ENCODE measurements at places on chromosomes 1 and 21. TPM values are rescaled to one million over a fixed set of nuclear protein-coding genes. Genes with fewer than 3 reads are reported as not detected.

The ZNF695 gene
- total RNA-seq, result 1.1 TPM

The GBP5 gene
- 3.1 TPM for total RNA-seq

GRCh38 chr1:115355069-115355468 is 17.0 kb upstream of the NGF start:
- no peaks in the 10 kb centered on the region for H3K36me3 ChIP-seq
- no peak for DNase-seq
- H3K4me1 ChIP-seq, result no peaks in the 10 kb centered on the region
- no peaks in the 10 kb centered on the region for H3K27me3 ChIP-seq
- no peak overlapping the region for H3K27ac ChIP-seq

GRCh38 chr1:9724706-9725476 is 73.4 kb downstream of the PIK3CD start:
- H3K27me3 ChIP-seq, result no peaks in the 10 kb centered on the region
- H3K4me1 ChIP-seq, result no peaks in the 10 kb centered on the region
- no peak overlapping the region for H3K27ac ChIP-seq
- no peaks in the 10 kb centered on the region for H3K36me3 ChIP-seq

The GBP2 gene
- total RNA-seq, result 122 TPM

Data from breast epithelium (tissue), 4 donors.